Keratinocyte (primary cell): ENCODE measurements at places on chromosomes 4 and X.

DNA sequence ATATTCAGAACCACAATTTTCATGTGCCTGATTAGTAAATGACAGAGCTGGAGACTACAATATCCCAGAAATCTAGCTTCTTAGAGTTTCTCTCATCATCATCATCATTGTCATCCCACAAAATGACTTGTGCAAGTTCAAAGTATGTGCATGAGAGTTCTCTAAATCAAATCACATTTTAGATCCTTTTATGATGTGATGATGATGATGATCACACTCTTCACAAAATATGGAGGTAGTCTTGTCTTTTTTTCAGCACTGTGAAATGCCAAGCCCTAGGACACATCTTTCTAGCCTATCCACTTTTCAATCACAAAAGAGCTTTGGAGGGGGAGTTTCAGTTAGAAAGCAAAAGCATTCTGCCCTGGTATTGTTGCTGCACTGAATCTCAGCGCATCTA lies 7.4 kb downstream of the MBNL3 start:
- DNase-seq, result no peak

DNA sequence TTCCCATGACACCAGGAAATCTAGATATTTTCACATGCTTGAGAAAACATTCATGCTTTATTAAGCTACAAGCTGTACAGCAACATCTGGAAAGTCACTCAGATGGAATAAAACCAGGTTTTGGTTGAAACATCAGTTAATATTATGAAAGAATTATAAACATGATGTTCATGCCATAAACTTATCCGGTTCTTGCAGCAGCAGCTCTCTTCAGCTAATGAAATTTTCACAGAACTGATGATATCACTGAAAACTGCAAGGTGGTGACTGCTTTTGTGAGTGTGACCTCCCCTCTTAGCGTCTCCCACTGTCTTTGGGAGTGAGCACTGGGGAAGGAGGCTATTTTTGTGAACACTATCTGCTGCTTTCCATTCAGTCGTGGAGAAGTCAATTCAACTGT lies 56.9 kb downstream of the ARHGAP10 start:
- no peak for DNase-seq

DNA sequence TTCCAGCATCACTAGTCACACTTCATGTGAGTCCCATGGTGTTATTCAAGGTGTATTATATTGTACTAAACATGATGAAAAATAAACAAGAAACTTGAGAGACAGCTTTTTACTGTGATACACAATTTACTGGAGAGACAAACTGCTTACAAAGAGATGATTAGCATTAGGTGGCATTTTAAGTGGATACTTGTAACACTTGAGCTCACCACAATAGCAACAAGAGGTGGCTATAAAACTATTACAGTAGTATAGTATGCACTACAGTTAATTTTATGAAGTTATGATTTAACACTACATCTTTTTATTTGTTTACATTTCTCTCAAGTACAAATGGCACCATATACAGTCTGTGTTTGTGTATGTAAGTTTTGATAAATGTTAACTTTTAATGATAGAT lies 246.6 kb downstream of the PARM1 start:
- no peak for DNase-seq

GRCh38 chr4:71526637-71527406 lies 188.0 kb downstream of the SLC4A4 start:
- DNase-seq, result no peak

DNA sequence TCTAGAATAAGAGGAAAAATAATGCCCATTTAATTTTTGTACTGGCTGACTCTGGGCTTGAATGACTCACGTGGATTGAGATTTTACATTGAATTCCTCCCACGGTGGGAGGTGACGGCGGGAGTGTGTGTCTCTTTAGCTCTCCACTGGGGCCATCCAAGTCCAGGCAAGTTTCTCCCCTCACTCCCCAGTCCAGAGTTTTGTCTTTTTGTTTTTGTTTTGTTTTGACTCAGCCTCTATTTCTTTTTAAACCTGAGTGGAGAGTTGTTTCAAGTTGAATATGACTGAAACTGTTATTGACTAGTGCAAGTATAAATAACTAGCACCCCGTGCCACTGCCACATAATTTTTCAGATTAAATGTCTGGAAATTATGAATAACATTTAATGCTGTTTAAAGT lies 13.6 kb downstream of the CHST7 start:
- no peak for DNase-seq

DNA sequence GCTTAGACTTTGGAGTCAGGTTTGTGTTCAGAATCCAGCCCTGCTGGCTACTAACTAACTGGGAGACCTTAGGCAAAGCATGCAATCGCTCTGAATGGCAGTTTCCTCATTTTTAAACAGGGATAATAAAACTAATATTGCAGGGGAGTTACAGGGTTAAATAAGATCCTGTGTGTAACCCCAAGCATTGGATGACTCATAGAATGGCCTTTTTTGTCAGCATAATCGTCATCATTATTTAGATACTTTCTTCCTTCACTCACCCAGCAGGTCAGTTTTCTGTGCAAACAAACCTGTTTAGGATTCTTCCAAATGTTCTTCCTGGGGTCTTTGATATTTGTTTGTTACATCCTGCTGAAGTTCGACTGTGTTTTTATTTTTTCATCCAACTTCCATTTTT lies 208.2 kb downstream of the EVC2 start:
- DNase-seq, result no peak

DNA sequence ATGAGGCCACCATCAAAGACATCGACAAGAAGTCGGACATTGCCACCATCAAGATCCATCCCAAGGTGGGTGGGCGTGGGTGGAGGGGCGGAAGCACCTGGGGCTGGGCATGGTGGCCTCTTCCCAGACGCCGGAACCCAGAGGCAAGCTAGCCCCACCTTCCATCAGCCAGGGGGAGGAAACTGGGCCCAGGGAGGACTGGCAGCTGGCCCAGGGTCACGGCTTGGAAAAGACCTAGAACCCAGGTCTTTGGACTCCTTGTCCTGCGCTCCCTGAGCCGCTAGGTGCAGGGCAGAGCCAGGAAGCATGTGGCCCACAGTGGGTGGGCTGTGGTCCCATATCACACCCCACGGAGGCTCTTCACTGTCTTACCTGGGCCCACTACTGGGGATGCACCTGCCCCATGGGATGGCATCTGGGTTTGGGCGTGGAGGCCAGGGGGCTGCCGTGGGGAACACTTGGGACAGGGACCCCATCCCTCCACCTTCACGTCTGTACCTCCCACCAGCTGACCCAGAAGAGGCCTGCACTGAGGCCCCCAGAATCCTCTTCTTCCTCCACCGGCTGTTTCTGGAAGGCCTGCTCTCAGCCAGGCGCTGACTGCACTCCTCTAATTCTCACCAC lies 17.3 kb downstream of the HTRA3 start:
- DNase-seq, result no peak

DNA sequence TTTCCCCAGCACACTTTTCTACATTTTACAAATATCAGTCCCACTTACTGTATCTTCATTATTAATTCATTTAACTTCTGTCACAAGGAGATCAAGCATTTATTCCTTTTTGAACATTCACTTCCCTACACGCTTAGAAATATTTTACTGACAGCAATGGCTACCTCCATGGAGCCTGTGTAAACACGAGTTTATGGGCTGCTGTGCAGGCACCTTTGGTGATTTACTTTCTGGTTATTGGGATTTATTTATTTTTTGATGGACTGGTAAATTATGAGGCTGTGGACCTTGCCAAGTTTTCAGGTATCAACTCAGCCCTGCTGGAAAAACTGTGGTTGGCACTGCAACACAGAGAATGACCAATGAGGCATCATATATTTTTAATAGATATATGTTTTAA lies 45.4 kb upstream of the PAQR3 start:
- DNase-seq, result no peak

DNA sequence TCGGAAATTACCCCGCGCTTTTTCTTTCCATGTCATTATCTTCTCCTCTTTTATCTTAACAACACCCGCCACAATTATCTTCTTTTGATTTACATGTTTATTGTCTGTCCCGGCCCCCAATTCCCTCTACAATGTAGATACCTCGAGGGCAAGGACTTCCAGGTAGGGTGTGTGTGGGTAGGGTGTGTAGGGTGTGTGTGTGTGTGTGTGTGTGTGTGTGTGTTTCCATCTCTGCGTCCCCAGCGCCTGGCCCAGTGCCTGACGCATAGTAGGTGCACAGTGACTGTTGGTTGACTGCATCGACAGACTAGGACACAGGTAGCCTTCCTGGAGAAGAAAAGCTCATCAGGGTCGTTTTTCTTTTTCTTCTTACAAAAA lies 103.1 kb downstream of the UCHL1 start:
- no peak for DNase-seq
